ENCODE measurements at places on chromosomes 1 and 21.

DNA sequence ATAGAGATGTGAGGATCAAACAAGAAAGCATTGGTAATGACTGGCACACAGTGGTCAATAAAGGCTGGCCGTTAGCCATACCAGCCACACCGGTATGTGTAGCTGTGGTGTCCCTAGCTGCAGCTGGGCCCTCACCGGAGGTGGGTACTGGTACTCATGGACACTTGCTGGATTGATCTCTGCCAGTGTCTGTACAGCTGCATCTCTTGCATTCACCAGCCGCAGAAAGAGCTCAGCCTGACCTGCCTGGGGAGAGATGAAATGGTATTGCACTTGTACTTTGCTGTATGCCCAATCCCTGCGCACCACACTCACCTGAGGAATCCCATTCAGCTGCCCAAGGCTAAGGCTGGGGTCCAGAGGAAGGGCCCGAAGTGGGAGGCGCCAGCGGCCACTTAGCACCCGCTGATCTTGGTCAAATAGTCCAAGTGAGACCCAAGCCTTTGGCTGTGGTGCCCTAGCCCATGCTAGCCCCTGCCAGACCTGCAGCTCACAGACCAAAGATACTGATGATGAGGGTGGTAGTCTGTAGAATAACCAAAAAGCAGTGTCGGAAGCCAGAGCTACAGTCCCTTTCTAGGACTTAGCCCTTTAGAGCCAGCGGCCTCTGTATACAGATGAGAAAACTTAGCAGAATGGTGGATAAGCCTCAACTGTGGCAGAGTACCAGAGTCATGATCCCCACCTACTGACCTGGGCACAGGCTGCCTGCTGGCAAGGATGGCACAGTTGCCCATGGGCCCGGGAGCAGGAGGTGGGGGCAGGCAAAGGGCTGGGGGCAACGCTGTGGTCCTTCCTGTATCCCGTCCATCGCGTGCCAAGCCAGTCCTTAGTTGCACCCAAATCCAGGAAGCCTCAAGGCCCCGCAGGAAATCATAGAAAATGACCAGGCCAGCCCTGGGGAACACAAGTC, 3.0 kb downstream of the CCDC17 start:
- no peak for DNase-seq

DNA sequence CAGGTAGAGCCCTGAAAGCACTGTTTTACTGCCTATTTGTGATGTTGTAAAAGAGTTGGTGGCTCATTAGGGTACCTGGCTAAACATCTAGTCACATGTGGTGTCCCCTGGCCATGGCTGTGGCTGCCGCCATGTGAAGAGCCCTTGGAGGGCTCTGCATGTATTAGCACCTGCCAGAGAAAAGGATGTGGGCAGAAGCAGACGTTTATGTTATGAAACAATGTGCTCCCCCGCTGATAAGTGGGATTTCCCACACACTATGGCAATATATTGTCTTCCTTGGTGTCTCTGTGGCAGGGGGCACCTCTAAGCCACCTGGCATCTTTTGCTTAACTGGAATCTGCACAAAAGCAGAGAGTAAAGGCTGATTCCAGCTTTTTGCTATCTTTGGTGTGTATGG, 9.6 kb downstream of the TENT5C start:
- DNase-seq, result no peak

- no peak for DNase-seq
Measured at GRCh38 chr1:171476829-171477228, 8.5 kb upstream of the PRRC2C start.

- no peak for DNase-seq
Measured at GRCh38 chr1:234737967-234738314, 128.0 kb upstream of the IRF2BP2 start.

DNA sequence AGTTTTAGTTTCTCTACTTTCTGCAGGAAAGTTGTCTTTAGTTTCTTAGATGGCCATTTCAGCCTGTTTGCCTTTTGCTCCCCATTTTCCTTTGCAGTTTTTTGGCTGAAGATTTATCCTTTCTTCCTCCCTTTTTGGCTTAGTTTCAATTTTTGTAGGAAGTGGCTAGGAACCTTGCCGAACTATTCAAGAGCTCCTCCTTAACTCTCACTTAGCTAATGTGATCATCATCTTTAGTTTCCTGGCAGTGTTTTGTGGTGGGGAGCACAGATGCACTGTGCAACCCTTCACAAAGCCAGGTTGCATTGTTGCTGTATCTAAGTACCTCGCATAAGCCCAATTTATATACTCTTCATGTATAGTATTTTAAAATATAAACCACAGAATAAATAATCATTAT, 28.8 kb upstream of the CCDC181 start:
- no peak for DNase-seq

GRCh38 chr1:163406772-163407171, 85.0 kb downstream of the NUF2 start:
- DNase-seq, result no peak

- DNase-seq, result no peak
Measured at GRCh38 chr1:50181027-50181663, 72.4 kb downstream of the ELAVL4 start.

- DNase-seq, result no peak
Measured at GRCh38 chr1:168728473-168729404, at the start of gene DPT. TSS of gene DPT (minus strand) at chr1:168729206. CDS start at chr1:168729174, 32 bp downstream.

GRCh38 chr1:47555841-47556560, 118.2 kb downstream of the FOXD2 start:
- DNase-seq, result no peak

GRCh38 chr1:73044241-73045036, 762.1 kb upstream of the NEGR1 start:
- DNase-seq, result no peak

DNA sequence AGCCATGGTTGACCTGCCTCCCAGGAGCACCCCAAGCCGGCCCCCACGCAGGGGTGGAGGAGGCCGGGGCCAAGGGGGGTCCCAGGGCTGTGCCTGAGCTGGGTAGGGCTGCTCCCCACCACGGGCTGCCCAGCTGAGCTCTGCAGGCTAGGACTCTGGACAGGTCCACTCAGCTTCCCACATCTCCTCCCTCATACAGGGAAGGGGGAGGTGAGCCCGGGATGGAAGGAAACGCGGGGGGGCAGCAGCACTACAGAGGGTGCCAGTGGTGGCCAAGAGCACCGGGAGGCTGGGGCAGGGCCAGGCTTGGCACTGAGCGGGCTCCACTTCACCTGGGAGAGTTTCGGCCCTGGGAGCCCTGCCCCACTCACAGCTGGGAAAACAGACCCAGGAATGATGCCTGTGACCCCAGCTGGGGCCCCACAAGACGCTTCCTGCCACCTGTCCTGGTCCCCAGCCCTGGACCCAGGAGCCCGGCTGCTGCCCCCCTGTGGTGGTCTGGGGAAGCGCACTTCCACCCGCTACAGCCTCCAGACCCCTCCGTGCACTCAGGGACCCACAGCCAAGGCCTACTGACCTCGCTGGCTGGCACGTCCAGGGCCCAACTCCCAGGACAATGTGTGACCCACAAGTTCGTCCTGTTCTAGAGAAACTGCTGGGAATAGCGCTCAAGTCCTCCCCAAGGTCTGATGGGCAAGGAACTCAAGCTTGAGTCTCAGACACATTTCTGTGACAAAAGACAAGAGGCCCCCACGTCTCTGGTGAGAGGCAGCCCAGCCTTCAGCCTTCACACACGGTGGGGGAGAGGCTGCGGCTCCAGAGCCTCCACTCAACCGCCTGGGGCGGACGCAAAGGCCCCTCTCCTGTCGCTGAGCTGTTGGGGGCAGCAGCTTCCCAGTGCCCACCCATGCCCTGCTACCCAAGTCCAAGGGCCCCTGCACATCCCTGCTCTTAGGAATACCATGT, 3.0 kb downstream of the AURKAIP1 start:
- no peak for DNase-seq

- no peak for DNase-seq
Measured at GRCh38 chr21:16976193-16976592, 536.6 kb upstream of the CXADR start.

GRCh38 chr1:77471691-77472090, 189.9 kb downstream of the AK5 start:
- no peak for DNase-seq
